ENCODE measurements at places on chromosomes 3 and 15.

- DNase-seq: no peak
Measured at GRCh38 chr3:42071904-42072812, 19.0 kb upstream of the TRAK1 start.

- no peak for DNase-seq
Measured at GRCh38 chr15:78052001-78052401, 25.5 kb downstream of the TBC1D2B start.

DNA sequence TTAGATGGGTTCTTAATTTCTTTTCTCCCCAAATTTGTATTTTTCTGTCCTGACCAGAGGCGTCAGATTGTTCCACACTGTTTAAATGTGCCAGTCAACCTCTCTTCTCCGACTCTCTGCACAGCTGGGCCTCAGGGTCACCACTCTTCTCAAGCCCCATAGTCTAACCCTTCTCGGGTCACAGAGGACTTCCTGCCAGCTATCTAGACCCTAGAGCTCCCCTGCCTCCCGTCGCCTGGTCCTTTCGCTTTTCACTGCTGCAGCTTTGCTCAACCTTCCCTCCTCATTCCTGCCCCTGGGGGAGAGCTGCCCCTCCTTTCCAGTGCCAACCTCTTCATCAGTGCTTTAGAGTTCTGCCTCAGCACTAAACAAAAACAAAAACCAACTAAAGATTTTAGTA, 151.7 kb downstream of the ATG7 start:
- no peak for DNase-seq

DNA sequence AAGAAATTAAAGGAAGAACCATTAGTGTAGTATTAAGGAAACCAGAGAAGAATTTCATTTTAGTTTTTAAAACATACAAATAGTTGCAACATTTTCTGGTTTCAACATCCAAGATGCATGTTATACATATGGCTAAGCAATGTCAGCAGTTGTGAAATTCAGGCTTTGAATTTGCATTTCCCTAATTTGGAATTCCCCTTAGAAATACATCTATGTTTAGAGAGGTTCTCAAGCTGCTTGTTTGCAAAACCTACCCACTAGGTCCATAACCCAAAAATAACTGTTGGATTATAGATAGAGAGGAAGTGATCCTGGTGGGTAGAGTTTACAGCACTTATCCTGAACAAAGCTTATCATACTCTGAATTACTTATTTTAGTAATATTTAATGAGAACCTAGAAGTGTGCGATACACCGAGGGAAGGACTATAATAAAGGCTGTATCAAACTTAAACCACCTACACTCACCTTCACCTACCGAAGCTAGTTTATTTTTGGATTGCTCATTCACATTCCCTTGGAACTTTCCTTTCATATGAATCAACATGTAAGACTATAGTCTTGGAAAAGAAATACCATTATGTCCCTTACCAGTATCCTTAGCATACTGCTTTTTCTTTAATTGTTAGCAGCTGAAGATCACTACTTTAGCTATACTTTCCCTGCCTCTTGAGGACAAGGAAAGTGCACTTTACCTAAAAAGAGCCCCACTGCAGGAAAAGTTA, 60.6 kb downstream of the CHAC1 start:
- no peak for DNase-seq

DNA sequence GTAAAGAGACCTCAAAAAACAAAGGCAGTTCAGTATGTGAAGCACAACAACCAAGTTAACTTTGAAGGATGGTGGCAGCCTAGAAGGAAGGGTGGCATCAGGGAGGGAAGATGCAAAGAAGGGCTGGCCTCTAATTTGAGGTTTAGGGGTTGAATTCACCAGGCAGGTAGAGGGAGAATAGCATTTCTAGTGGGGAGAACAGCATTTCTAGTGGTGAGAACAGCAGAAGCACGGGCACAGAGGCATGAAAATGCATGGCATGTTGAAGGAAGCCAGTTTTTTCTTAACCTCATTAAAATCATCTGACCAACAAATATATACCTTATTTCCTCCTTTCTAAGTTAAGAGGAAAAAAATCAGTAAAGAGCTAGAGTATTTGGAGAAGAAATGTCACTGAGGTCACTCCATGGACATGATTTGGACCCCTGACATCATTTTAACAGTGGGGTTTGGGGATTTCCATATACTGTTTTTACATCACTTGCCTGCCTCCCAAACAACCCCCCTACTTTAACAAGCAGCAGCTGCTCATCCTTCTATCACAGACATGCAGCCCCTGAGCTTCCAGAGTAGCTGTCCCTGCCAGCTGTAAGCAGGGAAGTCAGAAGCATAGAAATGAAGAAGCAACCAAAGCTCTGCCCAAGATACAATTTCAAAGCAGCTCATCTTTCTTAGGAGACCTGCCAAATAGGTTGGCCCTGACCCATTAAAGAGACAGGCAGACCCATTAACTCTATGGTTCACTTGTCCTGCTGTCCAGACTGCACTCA, 2.4 kb upstream of the POPDC2 start:
- DNase-seq: no peak

Measured in activated CD4-positive, alpha-beta T cell treated with anti-CD3 and anti-CD28 coated beads, Interleukin-2, amount 50 U/mL, for 16 hours (primary cell).